ENCODE measurements at places on chromosomes 4 and X.

- no peak for DNase-seq
These were observed 286.4 kb upstream of the SMIM31 start for GRCh38 chr4:164467493-164467892.

GRCh38 chr4:81541161-81541945 is 69.6 kb upstream of the RASGEF1B start:
- no peak for DNase-seq

DNA sequence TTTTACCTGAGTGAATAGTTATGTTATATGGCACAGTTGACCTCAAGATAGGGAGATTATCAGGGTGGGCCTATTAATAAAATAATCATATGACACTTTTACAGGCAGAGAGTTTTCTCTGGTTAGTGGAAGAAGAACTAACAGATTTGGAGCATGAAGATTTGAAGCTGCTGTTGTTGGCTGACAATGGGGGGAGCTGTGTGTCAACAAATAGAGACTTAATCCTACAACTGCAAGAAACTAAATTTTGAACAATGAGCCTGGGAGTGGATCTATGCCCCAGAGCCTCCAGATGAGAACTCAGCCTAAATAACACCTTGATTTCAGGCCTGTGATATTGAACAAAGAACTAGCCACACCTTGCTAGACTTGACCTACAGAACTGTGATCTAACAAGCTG is 7.2 kb upstream of the CCSER1 start:
- no peak for DNase-seq

DNA sequence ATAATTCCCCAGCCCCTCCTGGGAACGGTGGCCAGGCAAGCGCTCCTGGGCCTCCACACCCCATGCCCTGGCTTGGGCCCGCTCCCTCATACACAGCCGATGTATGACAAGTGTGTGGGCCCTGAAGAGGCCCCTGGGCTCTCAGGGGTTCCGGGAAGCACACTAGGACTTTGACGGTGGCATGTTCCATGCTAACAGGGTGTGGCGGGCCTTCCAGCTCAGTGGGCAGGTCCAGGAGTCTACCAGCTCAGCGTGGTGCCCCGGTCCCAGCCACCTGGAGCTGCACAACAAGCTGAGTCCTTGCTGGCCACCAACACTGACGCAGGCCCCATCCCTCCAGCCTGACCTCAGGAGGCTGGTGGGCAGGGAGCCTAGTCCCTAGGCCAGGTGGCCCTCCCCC is 24.4 kb upstream of the HMX1 start:
- DNase-seq, result no peak

GRCh38 chr4:13912436-13912925 is 285.0 kb upstream of the BOD1L1 start:
- DNase-seq, result no peak

- DNase-seq, result no peak
These were observed 75.6 kb upstream of the BOD1L1 start for GRCh38 chr4:13703096-13703495.

- no peak for DNase-seq
These were observed at the start of gene GPC3 for GRCh38 chrX:133985164-133985966. Gene GPC3 (minus strand): TSS chrX:133985594.

- no peak for DNase-seq
These were observed 168.0 kb downstream of the BANK1 start for GRCh38 chr4:101958547-101958946.

GRCh38 chr4:63831590-63832155 is 577.6 kb downstream of the TECRL start:
- DNase-seq, result no peak

- DNase-seq, result no peak
These were observed 6.5 kb upstream of the USP46 start for GRCh38 chr4:52665592-52665991.

All from activated naive CD8-positive, alpha-beta T cell treated with anti-CD3 and anti-CD28 coated beads, Interleukin-2, amount 50 U/mL, for 16 hours (primary cell).